Left renal cortex interstitium (tissue), 4 donors: ENCODE measurements at places on chromosomes 3 and 15. TPM values are rescaled to one million over a fixed set of nuclear protein-coding genes. Genes with fewer than 3 reads are reported as not detected.

DNA sequence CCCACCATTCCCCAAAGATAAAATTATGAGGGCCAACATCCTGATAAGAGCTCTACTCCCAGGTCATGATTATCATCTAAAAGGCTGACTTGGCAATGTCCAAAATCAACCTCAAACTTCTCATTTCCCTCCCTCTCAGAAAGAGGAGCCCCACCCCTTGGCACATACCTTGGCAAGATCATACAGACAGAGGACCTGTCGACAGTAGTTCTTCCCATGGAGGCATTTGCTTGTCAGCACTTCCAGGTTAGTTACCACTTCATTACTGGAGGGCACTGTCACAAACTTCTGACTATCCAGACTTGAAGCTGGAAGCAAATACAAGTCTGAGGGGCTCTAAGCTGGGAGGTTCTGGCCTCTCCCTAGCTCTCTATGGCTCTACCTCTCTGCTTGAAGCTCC lies 37.8 kb downstream of the EIF3J start:
- DNase-seq = no peak

DNA sequence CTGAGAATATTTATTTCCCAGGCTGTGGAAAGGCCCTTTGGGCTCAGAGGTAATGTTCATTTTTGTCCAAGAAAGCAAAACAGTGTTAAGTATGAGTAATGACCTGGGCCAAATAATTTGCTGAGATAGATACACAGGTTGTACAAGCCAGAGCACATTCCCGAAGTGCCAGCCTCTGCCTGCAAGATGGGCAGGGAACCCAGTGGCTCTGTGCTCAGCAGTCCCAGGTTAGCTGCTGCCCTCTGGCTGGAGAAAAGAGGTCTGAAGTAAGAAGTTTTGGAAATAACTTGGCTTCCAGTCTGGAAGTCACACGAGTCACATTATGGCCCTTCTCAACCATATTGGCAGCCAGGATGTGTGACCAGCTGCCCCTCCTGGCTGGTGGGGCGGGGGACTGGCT lies 20.2 kb downstream of the MYZAP start:
- no peak for DNase-seq

- no peak for DNase-seq
Observed at GRCh38 chr3:68997887-68998286, 15.6 kb downstream of the EOGT start.

Gene CLDN16
- 42.7 TPM for polyA plus RNA-seq
